ENCODE measurements at places on chromosomes 2 and 18. TPM values are rescaled to one million over a fixed set of nuclear protein-coding genes. Genes with fewer than 3 reads are reported as not detected.

PLB1 gene
- 1.6 TPM for total RNA-seq

SATB2 gene
- total RNA-seq = 5.0 TPM

TSGA10 gene
- 5.5 TPM for total RNA-seq

CFAP65 gene
- total RNA-seq = not detected

MBD2 gene
- total RNA-seq = 21.7 TPM

REG3G gene
- not detected for total RNA-seq

OBSL1 gene
- 20.6 TPM for total RNA-seq

ATP5MC3 gene
- 163 TPM for total RNA-seq

MC4R gene
- total RNA-seq = not detected

TCF7L1 gene
- total RNA-seq = 6.8 TPM

RUFY4 gene
- total RNA-seq = not detected

GRCh38 chr2:143843686-143844085, 676.2 kb downstream of the ZEB2 start:
- no peak for DNase-seq

- no peak for DNase-seq
Observed at GRCh38 chr2:110095994-110096633, 19.5 kb downstream of the MALL start.

- DNase-seq = no peak
Observed at GRCh38 chr2:54593249-54593648, 130.2 kb upstream of the EML6 start.

GRCh38 chr18:74243127-74243526, 48.6 kb downstream of the CYB5A start:
- DNase-seq = no peak

- DNase-seq = no peak
Observed at GRCh38 chr2:26185954-26186770, 13.3 kb downstream of the GAREM2 start.

DNA sequence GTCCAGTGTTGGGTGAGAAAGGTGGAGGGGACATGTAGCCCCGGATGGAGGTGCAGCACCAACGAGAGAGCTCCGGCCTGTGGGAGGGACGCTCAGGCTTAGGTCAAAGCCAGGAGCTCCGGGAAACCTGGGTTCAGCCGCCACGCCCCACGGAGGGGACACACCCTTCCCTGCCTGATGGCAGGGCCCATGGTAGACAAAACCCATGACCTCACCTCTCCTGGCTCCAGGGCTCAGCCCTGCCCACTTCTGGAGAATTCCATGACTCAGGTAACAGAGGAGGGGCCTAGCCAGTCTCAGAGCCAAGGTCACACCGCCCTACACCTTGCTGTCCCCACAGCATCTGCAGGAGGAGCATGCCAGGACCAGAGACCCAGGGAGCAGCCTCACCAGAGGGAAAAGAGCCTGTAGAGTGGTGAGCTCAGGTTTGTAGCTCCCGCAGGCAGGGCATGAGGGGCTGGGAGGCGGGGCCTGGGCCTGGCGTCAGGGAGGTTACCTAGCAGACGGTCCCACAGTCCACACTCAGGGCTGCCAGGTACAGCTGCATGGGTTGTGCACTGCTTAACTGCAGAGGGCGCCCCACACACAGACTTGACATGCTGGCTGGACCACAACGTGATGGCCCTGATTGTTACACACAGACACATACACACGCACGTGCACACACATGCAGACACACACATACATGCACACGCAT, 70.8 kb upstream of the SMAD7 start:
- no peak for DNase-seq

- no peak for DNase-seq
Observed at GRCh38 chr2:129812071-129812470, 167.4 kb upstream of the RAB6C start.

GRCh38 chr18:21958707-21959450, 210.5 kb upstream of the GATA6 start:
- DNase-seq = no peak

- no peak for DNase-seq
Observed at GRCh38 chr18:59910967-59911366, 11.2 kb downstream of the PMAIP1 start.

DNA sequence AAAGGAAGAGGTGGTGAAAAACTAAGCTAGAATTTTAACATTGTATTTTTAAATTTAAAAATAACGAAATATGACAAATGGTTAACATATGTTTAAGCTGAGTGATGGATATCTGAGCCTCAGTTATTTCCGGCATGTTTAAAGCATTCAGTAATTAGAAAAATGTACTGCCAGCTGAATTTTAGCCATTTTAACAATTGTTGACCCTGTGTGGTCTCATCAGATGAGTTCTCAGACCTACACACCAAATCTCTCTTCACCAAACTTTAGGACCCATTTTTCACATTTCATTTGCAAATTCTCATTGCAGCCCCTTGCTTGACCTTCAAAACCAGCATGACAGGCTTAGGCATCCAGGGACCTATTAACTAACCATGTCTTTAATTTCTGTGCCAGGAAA, 91.5 kb upstream of the RGPD4 start:
- no peak for DNase-seq

- no peak for DNase-seq
Observed at GRCh38 chr2:96265349-96265839, 403 bp downstream of the TMEM127 start.

Data from glomerular endothelial cell (primary cell).